ENCODE measurements at places on chromosomes 6 and 20.

GRCh38 chr20:62361799-62362589 lies 5.1 kb downstream of the LAMA5 start:
- no peak for DNase-seq

GRCh38 chr6:108027594-108027993 lies 46.9 kb downstream of the OSTM1 start:
- DNase-seq: no peak

GRCh38 chr6:159008656-159009288 lies 8.8 kb upstream of the RSPH3 start:
- DNase-seq: no peak

DNA sequence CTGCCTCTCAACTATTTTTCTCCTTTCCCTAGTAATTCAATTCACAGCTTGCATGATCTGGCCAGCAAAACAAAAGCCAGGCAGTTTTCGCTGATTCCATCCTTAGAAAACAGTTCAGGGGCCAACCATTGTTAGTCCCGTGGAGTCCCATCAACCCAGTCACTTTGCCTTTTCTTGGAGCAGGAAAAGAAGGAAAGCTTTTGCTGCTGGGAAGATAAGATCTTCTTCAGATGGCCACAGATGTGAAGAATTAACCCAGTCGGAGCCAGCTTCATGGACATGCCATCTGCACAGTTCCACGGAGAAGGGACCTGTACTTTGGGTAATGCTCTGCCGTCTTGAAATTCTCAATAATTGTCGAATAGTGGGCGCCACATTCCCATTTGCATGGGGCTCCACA lies 76.9 kb upstream of the TSHZ2 start:
- DNase-seq: no peak

DNA sequence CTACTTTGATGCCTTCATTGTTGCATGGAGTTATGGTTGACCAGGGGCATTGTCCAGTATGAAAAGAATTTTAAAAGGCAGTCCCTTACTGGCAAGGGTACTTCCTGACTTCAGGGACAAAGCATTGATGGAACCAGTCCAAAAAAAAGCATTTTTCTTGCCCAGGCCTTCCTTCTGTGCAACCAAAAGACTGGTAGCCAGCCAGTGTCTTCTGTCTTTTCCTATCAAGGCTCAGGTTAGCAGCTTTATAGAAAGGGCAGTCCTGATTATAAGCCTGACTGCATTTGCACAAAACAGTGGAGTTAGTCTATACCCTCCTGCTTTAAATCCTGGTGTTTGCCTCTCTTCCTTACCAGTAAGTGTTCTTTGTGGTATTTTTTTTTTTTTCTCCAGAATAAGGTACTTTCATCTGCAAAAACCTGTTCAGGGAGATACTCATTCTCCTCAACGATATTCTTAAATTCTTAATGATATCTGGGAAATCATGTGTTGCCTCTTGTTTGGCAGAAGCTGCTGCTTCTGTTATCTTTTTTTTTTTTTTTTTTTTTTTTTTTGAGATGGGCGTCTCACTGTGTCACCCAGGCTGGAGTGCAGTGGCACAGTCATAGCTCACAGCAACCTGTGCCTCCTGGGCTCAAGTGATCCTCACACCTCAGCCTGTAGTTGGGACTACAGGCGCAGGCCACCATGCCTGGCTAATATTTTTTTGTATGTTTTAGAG lies 33.9 kb downstream of the SCAF8 start:
- DNase-seq: no peak

- no peak for DNase-seq
Measured at GRCh38 chr6:158512809-158513208, 47.1 kb upstream of the TMEM181 start.

DNA sequence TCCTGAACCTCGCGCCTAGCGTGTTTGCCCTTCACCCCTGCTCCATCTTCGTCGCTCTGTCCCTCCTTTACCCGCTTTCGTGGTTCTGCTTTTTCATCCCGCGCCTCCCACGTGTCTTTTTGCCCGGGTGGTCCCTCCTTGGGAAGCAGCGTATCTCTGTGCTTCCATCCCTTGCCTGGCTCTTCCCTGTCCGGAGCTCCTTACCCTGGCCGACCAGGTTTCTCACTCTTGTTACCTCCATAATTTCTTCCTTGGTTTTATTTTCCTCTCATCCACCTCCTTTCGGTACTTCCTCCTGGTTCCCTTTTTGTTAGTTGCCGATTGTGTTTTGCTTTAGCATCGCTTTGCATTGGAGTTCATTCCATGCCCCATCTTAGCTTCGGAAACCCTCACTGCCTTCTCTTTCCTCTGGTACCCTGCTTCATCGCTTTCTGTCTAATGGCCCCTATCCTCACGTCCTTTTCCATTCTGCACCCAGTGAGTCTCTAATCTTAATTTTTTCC lies 735 bp downstream of the FAM135A start:
- DNase-seq: no peak

DNA sequence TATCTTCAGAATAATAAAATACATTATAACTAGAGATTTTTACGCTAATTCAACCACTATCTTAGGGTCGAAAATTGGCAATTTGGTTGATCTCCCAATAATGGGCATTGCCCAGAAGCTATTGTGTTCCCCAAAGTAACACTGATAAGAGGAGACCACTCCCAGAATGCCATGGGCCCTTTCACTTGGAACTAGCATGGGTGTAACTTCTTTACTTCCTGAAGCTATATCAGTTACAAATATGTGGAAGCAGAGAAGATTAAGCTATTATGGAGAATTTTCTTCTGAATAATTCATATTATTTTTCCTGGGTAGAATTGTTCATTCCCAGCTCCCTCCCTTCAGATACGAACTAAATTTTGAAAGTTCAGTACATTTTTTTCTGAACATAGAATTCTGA lies 48.2 kb upstream of the JAG1 start:
- no peak for DNase-seq

All from GM04503 (cell line).